Hypothalamus (tissue), 51 donors: ENCODE measurements at places on chromosomes 1 and 21.
A peak's percentile ranks its signal among the peaks of the same experiment; 100 is the strongest.

DNA sequence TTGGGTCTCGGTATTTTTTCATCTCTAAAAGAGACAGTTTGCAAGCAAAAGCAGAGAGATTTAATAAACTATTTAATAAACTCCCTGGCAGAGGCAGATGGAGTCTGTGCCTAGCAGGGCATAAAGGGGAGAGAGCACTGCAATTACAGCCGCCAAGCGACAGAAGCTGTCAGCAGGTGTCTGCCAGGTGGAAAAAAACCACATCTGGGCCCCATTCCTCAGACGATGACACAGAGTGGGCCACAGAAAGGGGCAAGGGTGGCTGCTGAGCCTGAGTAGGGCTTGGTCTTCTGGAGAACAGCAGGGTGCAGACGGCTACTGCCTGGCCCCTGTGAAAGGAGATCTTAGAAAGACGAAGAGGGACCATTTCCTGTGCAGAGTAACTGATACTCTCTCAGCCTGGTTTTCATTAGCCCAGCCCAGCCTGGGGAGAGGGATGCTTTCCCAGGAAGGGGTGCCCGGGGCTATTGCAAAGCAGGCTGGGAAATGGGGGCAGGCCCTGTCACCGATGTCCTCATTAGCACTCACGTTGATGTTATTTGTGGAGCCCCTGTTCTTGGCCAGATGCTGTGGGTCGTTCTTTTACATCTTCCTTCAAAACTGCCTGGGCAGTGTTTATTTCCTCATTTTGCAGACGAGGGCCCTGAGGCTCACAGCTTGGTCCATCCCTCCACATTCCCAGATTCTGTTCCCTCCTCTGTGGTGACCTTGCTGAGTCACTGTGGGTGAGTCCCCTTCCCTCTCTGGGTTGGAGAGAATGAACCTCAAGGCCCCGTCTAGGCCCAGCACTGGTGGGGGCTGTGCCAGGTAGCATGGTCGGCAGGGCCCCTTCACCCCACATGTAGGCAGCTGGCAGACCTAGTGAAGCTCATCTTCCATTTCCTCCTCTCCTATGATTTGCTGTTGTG, 472.7 kb downstream of the PTPRU start:
- DNase-seq = no peak

- peak; percentile 18 for DNase-seq
These were observed 51.3 kb downstream of the PCP4 start for GRCh38 chr21:39918558-39918957.

DNA sequence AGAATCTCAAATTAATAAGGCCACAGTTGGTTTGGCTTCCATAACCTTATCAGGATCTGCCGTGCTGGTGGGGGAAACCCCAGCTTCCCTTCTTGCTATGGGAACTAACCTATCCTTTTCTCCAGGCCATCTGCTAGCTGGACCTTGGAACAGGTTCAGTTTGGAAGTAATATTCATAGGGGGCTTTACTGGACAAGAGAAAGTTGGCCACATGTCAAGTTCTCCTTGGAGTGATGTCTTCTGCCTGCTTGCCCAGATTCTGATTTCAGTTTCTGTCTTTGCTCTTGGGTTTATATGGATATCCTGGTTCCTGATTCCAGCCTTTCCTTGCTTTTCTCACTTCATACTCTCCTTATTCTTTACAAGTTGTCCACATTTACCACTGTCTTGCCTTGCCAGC, 279.6 kb downstream of the ASTN1 start:
- no peak for DNase-seq

DNA sequence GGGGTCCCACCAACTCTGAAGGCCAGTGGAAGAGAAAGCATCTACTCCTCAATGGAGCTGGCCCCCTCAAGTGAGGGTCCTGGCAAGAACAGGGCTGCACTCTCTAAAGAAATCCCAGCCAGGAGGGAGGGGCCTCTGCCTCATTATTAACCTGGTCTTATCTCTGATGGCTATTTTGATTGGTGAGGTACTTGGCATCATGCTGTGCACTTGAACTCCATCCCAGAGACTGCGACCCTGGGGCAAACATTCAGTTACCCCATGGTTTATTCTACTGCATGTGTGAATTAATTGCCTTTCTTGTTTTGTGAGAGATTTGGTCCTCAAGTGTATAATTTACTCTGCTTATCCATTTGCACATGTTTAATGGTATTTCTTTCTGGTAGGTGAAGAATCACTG, 55.0 kb upstream of the ETV3 start:
- DNase-seq = no peak

DNA sequence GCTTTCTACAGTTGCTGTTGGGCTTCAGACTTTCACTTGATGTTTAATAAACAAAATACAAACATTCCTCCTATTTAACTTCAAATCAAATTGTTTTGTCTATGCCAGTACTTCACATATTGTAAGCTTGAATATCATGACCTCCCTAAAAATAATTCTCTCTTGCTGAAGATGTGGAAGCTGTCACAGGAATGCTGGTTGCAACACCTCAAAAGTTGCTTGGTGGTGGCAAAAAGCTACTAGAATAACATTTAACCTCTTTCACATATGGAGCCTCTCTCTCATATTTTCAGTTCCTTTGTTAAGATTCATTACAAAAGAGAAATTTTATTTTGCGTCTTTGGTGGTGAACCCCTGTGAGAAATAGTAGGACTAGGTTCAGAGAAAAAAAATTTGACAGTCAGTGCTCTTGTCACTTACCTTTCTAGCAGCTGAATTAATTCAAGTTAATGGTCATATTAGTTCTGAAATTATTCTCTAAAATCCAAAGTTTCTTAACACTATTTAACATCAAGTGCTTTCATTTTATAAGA, 25.5 kb upstream of the F13B start:
- DNase-seq = no peak

DNA sequence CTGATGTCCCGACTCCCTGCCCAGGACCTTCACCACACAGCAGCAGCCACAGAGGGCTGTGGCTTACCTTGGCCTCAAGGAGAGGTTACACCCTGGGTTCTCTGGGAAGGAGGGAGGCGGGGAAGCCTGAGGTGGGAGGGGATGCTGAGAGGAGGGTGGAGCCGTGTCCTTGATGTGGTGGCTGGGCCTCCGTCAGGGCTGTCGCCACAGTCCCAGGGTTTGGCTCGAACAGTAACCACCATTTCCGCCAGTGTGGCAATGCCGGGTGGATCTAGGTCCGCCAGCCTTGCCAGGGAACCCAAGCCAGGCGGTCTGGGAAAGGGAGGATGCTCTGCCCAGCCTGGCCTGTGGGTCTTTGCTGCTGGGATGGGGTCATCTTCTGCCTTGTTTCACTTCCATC, 18.4 kb upstream of the CDCA8 start:
- DNase-seq = no peak

GRCh38 chr1:92551916-92552315, 65.2 kb upstream of the GFI1 start:
- DNase-seq = no peak

GRCh38 chr1:22317231-22317919, 134.3 kb upstream of the ZBTB40 start:
- no peak for DNase-seq

DNA sequence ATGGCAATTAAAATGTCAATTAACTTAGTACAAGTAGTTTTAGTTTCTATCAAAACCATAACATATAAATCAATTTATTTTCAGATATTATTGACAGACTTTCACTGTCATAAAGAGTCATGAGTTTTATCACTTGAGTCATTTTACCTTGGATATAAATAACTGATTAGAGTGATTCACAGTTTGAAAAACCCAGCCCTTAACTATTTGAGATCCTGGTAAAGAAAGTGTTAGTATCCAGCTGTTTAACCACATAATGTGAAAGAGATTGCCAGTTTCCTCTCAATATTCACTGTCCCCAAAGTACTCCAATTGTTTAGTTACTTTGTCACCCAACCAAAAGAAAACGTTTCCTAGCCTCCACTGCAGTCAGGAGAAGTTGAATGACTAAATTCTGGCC, 91.3 kb downstream of the UCHL5 start:
- no peak for DNase-seq

DNA sequence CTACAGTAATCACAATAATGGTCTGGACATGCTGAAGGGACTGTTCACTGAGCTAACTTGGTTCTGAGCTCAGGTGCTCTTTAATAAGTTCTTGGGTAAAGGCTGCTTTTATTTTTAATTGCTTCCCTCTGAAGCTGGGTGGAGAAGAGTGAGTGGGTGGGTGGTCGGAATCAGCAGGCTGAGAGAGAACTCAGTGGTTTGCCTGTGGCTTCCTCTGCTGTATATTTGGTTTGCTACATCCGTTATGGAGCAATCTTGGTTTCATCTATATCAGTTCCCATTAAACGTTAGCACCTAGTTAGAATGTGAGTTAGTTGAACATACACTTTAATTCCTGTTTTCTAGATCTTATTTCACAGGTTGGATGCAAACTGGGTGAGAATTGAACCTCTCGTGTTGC, 23.3 kb downstream of the CNIH4 start:
- DNase-seq = no peak

DNA sequence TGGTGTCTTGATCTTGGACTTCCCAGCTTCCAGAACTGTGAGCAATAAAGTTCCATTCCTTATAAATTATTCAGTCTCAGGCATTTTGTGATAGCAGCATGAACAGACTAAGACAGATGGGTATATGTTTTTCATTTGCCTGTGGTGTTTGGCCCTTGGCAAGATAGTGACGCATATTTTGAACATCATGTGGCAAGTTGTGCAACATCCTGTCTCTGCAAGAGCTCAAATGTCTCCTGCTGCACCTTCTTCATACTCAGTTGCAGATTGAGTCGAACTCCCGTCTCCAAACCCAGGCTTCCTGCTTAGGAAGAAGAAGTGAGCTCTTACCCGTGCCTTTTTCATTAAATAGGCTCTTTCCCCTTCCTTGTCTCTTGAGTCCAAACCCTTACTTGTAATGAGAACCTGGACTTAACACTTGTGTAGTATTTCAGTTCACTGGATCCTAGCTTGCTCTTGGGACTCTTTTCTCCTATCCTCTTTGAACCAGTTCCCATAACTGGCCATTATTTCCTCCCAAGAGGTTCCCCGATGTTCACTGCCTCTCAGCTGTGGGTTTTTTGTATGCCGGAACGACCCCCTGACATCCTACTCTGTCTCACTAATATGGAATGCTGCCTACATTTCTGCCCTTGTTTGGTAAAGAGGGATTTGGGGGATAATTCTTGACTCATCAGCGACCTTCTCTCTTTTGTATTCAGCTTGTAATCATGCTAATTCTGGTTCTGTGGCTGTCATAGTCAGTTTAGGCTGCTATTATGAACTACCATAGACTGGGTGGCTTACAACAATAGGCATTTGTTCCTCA, 125.0 kb upstream of the KCNK2 start:
- DNase-seq = no peak

GRCh38 chr1:240465531-240465940, 146.4 kb downstream of the GREM2 start:
- no peak for DNase-seq
